Activated CD4-positive, alpha-beta memory T cell treated with anti-CD3 and anti-CD28 coated beads for 36 hours (primary cell): ENCODE measurements at places on chromosomes 6 and 20. TPM values are rescaled to one million over a fixed set of nuclear protein-coding genes. Genes with fewer than 3 reads are reported as not detected.

The PLA2G7 gene
- not detected for total RNA-seq

DNA sequence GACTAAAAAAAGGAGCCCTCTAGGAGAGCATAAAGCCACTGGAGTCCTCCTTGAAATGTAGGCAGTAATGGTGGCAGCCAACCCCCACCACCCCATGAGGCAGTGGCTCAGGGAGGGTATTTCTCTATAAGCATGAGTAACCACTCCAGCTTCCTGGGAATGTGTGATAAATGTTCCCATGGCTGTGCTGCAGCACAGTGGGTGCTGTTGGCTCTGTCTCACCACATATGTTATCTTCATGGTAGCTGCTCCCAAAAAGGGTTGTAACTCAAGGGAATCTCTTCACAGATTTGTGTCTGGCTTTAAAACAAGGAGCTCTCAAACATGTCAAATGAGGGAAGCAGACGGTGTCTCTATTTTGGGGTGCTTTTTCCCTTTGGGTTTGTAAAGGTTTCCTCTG lies 7.5 kb upstream of the PHACTR1 start:
- no peak for DNase-seq

- no peak for DNase-seq
Measured at GRCh38 chr6:130931683-130932082, 104.5 kb downstream of the SMLR1 start.

GRCh38 chr20:41432746-41433145 lies 66.1 kb upstream of the EMILIN3 start:
- no peak for DNase-seq
